ENCODE measurements at places on chromosomes 4 and X. TPM values are rescaled to one million over a fixed set of nuclear protein-coding genes. Genes with fewer than 3 reads are reported as not detected.

DNA sequence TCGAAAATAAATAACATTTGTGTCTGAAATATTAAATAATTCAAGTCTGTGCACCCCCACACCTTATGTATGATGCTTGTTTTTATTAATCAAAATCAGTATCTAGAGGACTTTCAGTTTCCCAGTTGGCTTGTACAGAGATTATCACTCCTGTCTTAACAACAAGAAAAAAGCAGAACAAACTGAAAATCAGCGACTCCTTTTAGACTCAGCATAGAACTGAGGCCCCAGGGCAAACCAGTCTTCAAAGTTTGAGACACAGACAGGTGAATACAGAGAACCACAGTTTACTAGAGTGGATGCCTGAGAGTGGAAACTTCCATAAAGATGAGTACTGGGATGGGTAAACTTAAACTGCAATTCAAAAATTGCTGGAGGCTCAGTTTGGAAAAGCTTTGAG lies 142.8 kb upstream of the KLF8 start:
- DNase-seq, result no peak

GRCh38 chrX:125132274-125132673 lies 187.4 kb upstream of the TEX13C start:
- DNase-seq, result no peak

GRCh38 chr4:7157666-7158065 lies 34.7 kb upstream of the SORCS2 start:
- peak; percentile 59 for DNase-seq

GRCh38 chr4:56261027-56261426 lies 126.3 kb downstream of the AASDH start:
- DNase-seq, result no peak

DNA sequence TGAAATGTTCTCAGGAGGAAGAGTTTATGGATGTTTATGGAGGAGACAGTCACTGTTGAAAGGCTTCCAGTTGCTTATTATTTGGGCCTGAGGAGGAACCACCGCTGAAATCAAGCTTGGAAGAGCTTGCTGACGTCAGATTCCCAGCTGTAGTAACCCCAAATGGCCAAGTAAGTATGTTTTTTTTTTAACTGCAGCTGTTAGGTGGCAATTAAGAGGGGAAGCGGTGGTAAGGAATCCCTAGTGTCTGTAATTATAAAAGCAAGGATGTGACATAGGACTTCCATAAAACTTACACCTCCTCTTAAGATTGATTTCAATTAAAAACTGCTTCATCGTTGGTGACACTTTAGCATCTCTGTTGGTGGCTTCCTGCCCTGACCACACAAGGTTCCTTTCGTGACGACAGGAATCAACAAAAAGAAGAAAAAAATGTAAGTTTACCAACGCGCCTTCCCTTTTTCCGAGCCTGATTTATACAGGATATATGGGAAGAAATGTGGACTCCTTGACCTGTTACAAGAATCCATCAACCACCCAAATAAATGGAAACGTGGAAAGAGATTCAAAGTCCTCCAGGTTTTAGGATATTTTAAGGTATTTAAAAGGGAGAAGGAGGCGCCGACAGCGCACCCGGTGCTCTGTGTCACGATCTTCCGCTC lies 884 bp downstream of the RELL1 start:
- no peak for DNase-seq

DNA sequence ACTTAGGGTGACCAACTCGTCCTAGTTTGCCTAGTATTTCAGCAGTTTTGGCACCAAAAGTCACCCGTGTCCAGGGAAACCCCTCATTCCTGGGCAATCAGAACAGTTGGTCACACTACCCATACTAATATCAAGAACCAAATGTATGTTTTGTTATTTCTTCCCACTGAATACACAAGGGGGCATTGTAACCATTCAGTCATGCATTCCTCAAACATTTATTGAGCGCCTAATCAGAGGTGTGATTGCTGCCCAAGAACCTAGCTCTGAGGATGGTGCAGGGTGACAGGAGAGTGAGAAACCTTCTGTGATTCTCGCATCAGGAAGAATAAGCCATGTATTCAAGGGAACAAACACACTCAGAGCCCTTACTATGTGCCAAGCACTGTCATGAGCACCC lies 69.8 kb upstream of the RAI2 start:
- DNase-seq, result no peak

GNRHR gene
- total RNA-seq, result not detected

UGT2A1 gene
- not detected for total RNA-seq

DNA sequence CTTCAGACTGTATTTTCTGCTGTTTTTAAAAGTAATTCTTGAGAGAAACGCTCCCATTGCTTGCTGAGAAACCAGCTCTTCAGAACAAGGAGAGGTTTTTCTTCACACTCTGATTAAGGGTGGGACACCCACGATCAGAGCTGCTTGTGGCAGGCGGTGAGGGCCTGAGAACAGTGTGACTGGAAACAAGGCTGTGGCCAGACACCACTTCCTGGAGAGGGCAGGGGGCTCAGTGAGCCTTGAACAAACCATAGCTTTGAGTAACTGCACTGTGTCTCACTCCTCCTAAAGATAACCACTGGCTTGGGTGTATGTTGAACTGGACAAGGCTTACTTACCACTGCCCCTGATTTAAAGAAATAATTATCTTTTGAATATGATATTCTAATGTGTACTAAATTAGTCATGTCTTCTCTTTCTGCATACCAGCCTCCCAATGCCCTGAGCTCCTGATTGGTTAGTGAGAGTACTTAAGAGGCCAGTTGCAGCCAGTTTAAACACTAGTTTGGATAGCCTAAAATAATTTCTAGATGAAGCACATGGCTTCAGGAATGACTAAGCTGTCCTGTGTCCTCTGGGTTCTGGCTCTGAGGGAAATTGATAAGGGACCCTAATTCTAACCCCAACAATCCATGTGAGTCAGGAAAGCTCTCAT lies 3.7 kb upstream of the GPR82 start:
- no peak for DNase-seq

SPATA4 gene
- total RNA-seq, result not detected

GRCh38 chr4:106914223-106914622 lies 121.9 kb downstream of the DKK2 start:
- no peak for DNase-seq

- DNase-seq, result no peak
These were observed 6.4 kb downstream of the MTM1 start for GRCh38 chrX:150574559-150575418.
